ENCODE measurements at places on chromosomes 12 and 14.

- peak; percentile 26 for DNase-seq
Measured at GRCh38 chr12:47781479-47782371, 8.7 kb downstream of the SLC48A1 start.

- no peak for DNase-seq
Measured at GRCh38 chr12:30043151-30043847, 259.6 kb upstream of the TMTC1 start.

DNA sequence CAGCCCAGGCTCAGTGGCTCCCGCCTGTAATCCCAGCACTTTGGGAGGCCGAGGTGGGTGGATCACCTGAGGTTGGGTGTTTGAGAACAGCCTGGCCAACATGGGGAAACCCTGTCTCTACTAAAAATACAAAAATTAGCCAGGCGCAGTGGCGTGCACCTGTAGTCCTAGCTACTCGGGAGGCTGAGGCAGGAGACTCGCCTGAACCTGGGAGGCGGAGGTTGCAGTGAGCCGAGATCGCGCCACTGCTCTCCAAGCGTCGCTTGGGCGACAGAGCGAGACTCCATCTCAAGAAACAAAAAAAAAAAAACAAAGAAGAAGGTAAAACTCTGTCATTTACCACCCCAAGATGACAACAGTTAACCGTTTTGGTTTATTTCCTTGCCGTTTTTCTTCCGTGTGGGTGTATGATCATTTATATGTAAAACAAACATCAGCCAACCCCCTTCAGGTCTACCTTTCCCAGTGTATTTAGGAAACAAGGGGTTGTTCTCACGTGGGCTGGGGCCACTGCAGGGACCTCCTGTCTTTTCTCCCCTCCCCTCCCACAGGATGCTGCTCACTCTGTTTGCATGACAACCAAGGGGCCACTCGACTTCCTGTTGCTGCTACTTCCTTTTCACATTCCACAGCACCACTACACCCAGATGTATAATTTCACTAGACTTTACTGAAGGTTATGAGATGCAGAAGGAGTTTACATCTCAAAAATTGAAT is 13.6 kb downstream of the TTC9 start:
- no peak for DNase-seq

GRCh38 chr12:112822056-112822455 is 30.5 kb downstream of the RPH3A start:
- DNase-seq: peak; percentile 41

DNA sequence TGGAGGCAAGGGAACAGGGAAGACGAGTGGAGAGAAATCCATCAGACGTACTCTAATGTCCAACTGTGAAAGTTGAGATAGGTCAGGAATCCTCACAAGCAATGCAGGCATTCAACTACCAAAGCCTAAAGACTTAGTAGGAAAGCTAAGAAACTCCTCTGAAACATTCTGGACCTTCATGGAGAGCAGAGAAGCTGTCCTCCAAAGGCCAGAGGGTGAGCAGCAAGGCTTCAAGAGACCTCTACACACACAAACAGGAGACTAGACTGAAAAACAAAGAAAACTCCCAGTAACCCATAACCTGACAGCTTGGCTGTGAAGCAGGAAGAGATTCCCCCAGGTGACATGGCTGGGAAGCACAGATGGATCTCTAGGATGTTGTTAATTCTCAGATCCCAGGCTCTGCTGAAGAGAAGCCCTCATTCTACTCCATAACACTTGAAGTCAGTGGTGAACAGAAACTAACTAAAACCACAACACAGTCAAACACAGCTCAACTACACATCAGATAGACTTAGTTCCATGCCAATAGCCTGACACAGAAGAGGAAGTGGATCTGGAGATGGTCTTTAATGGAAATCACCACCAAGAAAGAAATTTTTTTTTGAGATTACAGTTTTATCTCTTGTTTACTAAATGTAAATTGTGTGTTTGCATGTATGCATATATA is 23.2 kb upstream of the LYZ start:
- DNase-seq: no peak

DNA sequence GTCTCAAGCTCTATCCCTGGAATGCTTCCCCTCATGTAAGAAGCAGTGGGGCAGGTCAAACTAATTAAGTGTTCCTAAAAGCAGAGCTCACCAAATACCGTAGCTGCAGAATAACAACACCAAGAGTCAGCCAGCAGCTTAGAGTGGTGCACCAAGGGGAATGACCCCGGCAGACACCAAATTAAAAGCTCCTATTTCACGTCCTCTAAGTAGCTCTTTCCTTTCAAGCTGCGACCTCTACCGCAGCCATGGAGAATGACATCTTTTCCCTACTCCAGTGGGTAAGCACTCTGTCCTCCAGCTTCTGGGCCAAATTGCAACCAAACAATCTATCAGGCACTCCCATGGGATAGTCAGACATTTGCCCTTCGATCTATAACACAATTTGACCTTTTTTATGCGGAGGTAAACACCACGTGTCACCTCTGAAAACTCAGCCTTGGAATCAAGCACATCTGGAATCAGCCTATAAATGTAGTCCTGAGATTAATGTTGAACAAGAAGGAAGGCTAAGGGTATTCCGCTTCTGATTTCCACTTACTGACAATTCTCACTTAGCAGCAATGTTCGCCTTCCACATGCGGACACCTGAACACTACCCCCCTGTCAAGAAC is 67.6 kb upstream of the CDKN3 start:
- no peak for DNase-seq

DNA sequence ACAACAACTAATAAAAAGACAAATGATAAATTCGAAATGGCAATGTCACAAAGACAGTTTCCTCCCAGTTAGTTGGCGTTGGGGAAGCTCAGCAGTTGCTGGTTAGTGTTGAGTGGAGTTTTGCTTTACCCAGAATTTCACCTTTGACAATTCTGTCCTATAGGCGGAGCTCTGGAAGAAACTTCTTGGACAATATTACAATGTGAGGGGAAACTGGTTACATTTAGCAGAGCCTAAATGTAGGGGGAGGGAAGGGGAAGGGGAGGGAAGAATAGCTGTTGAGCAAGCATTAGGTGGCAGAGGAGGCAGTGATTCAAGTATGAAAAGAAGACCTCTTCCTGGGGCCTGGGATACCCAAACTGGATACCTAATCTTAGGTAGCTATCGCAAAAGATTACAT is 51.4 kb downstream of the BDKRB1 start:
- DNase-seq: no peak

DNA sequence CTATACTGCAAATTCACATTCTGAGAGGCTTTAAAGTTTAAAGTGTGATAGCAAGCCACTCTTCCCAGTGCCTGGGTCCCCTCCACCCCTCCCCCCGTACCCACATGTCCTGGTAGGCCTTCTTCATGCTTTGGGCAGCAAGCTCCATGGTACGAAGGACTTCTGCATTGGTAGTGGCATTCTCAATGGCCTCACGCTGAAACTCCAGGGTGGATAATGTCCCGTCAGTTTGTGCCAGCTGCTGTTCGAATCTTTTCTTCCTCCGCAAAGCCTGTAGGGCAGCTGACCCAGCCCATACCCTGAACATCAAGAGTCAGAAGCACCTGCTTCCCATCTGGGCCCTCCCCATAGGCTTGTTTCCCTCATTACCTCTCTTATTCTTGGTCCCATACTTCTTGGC is 2.0 kb downstream of the CHMP4A start:
- no peak for DNase-seq

GRCh38 chr14:90659156-90659555 is 157.1 kb downstream of the TTC7B start:
- no peak for DNase-seq

DNA sequence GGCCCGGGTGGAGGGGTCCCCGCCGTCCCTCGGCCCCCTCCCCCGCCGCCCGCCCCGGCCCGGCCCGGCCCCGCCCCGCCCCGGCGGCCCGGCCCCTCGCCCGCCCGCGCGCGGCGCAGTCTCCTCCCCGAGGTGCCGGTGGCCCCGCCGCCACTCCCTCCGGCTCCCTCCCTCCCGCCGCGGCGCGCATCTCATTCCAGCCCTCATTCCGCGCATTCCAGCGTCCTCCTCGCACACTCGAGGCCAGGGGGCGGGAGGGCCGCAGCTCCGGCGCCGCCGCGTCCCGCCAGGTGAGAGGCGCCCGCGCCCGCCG is at the start of gene TEAD4:
Gene TEAD4, plus strand, starts transcription at position 206 of the 313 bp plus-strand sequence.
- no peak for DNase-seq

GRCh38 chr12:82886671-82887340 is 200.1 kb downstream of the TMTC2 start:
- DNase-seq: no peak

- no peak for DNase-seq
Measured at GRCh38 chr14:76946753-76947077, 81.8 kb downstream of the IRF2BPL start.

DNA sequence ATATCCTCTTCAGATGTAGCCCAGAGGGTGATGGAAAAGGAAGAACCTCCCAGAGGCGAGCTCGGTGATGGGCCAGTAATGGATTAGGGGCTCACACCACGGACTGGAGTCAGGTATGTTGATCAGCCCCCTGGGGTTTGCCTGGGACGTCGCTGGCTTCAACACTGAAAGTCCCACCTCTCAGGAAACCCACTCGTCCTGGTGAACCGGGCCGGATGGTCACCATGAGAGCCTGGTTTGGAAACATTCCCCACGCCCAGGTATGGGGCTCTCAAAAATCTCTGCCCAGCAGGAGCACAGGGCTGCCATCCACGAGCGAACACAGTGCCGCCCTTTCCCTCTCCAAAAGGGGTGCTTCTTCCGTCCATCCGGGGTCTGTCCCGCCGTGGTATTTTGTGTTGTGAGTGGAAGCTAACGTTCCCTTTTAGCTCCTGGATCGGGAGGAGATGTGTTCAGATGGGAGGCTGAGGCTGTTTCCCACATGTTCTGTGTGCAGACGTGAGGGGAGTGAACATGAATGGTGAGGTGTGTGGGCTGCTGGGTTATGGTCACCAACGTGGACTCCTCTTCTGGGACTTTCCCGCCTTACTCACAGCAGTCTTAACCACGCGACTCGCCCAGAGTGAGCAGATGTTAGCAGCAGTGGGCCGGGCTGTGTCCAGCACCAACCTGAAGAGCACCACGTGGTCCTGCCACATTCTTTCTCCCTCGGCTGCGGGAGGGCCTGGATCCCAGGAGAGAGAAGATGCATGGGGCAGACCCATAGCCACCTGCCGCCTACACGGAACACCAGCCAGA is 139.2 kb downstream of the KIF26A start:
- DNase-seq: no peak

DNA sequence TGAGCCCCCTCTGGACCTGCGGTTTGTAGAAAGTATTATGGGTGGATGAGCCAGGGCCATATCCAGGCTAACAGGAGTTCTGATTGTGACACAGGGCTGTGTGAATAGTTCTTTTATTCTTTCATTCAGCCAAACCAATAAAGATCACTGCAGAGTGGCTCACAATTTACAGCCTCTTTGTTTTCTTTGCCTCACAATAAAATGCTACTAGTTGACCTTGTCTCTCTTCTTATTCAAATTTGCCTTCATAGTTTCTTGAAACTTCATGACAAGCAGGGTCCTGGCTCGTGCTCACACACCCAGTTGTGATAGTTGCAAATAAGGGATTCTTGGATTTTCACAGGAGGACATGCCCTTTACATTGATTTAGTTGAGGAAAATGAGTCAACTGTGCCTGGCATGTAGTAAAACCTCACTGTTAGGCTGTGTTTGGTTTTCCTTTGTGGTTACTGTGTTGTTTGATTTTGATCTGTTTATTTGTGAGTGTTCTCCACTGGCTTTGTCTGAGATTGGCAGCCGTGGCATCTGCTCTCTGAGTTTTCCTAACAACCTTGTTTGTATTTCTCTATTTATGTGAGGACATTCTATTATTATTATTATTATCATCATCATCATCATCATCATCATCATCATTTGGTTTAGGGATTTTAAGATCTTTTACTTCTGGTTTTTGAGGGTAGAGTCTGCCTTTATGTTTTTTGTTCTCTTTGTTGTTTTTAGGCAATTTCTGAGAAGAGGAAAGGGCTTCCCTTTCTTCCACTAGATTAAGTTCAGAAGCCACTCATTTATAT is 2.7 kb upstream of the KRT6B start:
- no peak for DNase-seq

GRCh38 chr14:20223410-20223809 is at the start of gene OR11H6:
Gene OR11H6, plus strand, starts transcription at chr14:20223710. Its CDS starts 0 bp downstream, at chr14:20223710.
- no peak for DNase-seq

- no peak for DNase-seq
Measured at GRCh38 chr12:131573631-131574394, 137.1 kb upstream of the SFSWAP start.

Measured in cerebellar nuclear complex (tissue), 1 donor.